ENCODE measurements at places on chromosomes 7 and 10.

- DNase-seq: no peak
These were observed 699 bp downstream of the GHITM start for GRCh38 chr10:84140036-84140379.

- no peak for DNase-seq
These were observed 95.3 kb upstream of the GNAI1 start for GRCh38 chr7:80039251-80039884.

DNA sequence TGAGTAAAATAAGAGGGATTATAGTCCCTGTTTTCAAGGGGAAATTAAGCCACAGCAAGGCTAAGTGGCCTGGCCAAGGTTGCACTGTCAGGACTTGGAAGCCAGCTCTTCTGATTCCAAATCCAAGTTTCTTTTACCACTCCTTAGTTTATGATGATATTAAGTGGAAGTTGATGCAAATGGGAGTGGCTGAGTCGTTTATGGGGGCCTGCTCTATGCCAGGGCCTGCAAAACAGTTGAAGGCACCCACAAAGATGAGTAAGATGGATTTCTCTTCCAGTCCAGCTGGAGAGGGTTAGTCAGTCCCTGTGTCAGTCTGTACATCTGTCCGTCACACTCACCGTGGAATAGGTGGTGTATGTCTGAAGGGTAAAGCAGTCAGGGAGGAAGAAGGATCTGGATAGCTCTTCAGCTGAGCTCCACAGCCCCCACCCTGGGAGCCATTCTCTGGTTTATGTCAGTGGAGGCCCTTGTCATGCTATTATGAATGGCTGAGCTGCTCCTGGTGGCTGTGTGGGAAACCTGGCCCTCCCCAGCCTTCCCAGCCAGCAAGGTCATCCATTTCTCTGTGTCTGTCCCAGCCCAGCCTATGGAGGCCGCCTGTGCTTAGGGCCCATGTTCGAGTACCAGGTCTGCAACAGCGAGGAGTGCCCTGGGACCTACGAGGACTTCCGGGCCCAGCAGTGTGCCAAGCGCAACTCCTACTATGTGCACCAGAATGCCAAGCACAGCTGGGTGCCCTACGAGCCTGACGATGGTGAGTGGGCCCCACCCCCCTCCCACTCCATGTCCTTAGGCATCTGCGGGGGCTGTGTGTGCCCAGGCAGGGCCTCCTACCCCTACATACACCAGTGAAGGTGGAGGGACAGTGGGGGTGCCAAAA lies 44.5 kb downstream of the TBATA start:
- DNase-seq: no peak

- DNase-seq: no peak
These were observed 469.5 kb downstream of the POM121L12 start for GRCh38 chr7:53504914-53505313.

- DNase-seq: no peak
These were observed 205.4 kb upstream of the YAE1 start for GRCh38 chr7:39360766-39361165.

DNA sequence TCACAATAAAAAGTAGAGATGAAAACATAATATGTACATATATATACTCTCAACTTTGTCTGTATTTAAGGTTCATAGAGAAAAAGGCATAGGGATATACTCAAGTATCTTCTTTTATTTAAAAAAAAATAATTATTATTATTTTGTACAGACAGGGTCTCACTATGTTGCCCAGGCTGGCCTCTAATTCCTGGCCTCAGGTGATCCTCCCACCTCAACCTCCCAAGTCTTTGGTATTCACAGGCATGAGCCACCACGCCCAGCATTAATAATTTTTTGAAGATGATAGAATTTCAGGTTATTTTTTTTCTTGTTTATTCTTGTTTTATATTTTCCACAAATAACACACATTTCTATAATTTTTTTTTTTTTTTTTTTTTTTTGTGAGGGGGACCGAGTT lies 113.8 kb downstream of the PLXNA4 start:
- no peak for DNase-seq

- no peak for DNase-seq
These were observed 4.0 kb downstream of the EFCAB10 start for GRCh38 chr7:105577251-105577650.

- no peak for DNase-seq
These were observed 19.7 kb upstream of the DDC start for GRCh38 chr7:50584793-50585408.

DNA sequence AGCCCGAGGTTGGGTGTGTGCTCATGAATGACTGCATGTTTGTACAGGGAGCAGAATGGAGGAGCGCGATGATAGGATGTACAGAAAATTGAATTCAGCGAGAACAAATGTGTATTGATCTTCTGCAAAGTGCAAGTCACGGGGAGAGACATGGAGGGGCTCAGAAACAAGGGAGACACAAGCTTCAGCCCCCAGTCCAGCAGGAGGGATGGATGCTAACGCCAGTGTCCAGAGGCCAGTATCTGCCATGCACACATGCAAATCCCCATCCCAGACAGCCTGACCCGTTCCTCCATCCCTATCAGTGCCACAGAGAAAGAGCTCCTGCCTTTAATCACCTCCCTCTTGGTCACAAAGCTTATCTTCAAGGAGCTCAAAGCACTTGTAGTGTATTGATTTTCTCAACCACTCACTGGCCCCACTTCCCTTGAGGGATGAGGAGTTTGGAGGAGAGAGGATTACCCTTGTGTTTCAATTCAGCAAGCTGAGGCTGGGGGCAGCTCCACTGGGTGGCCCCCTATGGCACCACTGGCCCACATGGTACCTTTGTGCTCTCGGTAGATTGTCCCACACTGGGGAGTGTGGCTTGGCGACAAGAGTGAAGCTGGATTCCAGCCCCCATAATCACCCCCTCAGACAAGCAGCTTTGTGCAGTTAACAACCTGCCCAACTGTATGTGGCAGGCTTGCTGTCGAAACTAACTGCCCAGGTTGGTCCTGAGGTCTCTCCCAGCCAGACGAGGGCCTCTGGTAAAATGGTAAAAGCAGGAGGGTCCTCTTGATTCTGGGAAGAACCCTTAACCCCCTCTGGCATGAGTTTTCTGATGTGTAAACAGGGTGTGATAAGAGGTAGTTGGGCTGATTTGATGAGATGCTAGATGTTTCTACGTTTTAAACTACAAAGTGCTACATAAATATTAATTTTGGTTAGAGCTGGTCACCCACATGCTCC lies 151.6 kb upstream of the UNC5B start:
- DNase-seq: no peak

GRCh38 chr7:95687759-95688343 lies 84.5 kb upstream of the DYNC1I1 start:
- DNase-seq: no peak

GRCh38 chr10:90777621-90778020 lies 80.2 kb downstream of the HTR7 start:
- DNase-seq: no peak

DNA sequence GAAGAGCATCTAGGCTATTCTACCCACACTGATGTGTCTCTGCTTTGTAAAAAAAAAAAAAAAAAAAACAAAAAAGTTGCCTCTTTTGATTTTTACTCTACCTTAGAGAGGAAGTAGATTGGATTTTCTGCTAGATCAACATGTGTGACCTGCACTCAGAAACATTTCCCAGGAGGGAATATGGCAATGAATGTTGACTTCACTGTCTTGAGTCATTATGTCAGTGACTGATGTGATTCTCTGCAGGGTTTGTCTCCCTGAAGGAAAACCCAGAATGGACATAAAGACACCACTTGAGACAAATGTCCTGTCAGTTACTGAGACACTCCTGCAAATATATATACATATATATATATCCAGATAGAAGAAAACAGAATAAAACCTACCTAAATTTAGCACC lies 370.3 kb downstream of the BMPER start:
- DNase-seq: no peak

DNA sequence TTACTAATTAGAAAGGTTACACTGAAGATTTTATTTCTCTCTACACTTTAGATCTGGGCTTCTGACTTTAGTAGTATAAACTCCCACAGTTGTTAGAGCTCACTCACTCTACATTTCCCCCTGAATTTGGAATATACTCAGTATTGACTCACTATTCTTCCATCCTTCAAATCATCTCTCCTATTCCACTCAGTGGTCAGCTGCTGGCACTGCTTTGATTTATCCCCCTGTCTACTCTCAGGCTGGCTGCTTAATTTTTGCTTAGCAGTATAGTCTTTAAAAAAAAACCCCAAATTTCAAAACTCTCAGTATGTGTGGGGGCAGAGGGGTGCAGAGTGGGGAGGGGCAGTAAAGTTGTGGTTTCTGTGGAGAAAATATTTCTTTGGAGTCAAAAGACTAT lies 68.9 kb downstream of the CDK6 start:
- no peak for DNase-seq

DNA sequence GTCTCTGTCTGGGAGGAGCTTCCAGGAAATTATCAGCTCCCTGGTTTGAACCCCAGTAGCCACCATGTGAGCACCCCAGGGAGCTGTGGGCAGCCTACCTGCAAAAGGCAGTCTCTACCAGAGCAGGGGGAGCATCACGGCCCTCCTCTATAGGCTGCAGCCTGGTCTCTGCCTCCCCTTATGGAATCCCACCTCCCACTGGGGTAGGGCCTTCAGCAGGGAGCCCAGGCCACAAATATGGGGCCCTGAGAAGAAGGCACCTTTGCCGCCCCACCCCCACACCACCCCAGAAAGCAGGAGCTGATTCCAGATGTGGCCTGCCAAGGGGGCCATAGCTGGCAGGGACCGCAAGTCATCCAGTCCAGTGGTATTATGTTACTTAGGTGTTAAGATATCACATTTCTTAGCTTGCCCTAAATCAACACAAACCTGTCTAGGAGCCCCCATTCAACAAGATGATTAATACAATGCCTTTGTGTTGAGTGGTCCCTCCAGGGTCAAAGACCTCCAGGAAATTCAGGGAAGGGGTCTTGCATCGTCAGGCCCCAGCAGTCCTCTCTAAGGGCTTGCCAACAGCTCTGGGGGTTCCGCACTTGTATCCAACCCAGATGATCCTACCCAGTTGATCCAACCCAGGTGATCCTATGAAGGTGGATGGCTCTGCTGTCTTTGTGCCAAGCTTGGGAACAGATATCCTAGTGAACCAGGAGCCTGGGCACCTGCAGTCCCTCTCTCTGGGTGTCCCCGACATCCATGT lies 114.9 kb downstream of the OAT start:
- no peak for DNase-seq

DNA sequence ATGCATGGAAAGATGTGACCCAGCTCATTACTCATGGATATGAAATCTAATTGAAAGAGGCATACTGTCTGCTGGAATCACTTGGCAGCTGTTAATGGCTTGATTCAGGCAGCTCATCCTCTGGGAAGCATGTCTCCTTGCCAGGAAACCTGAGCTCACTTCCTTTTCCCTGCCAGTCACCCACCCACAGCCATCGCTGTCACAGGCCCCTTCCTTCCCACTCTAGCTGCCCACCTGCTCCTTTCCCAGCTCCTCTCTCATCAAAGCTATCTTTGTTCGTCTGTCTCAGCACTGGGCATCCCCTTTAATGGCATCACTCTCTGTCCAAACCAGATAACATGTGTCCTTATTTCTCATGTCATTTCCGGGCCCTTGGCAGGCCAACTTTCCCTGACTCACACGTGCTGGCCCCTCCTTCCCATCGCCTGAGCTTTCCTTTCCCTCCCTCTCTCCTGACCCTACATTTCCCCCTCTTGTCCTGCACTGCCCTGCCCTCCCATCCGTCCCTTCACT lies 721.9 kb downstream of the TNS3 start:
- DNase-seq: no peak

DNA sequence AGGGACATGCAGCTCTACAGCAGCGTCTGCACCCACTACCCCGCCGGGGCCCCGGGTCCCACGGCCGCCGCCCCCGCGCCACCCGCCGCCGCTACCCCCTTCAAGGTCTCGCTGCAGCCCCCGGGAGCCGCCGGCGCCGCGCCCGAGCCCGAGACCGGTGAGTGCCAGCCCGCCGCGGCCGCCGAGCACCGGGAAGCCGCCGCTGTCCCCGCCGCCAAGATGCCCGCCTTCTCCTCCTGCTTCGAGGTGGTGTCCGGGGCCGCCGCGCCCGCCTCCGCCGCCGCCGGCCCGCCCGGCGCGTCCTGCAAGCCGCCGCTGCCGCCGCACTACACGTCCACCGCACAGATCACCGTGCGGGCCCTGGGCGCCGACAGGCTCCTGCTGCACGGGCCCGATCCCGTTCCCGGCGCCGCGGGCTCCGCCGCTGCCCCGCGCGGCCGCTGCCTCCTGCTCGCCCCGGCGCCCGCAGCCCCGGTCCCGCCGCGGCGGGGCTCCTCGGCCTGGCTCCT lies 631 bp downstream of the OTUD1 start:
- DNase-seq: no peak

GRCh38 chr7:95802270-95802669 lies 29.9 kb downstream of the DYNC1I1 start:
- DNase-seq: no peak

DNA sequence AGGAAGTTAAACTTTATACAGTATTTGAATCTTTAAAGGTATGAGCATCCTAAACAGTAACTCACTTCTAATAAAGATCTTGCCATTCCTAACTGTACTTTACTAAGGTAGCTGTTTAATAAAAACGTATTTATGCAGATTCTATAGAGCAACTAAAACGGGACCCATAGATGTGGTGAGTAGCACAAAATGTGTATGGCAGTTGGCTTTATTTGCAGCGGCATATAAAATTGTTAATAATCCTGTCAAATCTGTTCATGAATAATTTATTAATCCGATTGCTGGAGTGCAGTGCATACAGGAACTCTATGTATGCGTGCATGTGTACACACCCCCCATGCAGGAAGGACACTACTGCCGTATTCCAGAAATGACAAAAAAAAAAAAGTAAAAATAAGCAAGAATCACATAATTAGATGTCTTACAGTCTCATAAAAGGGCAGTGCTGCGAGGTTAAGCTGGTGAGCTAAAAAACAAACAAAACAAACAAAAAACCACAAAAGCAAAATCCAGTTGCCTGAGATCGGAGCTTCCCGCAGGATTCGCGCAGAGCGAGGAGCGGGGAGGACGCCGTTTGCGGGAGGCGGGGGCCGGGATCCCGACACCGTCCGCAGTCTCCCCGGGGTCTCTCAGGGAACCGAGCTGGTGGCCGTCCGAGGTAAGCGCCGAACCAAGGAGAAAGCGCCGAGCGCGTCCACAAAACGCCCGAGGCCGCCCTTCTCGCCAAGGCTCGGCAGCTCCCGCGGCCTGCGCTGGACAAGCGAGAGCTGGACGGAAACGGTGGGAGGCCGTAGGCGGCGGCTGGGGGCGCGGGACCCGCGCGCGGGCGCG lies 518 bp upstream of the COMMD3 start:
- DNase-seq: no peak

DNA sequence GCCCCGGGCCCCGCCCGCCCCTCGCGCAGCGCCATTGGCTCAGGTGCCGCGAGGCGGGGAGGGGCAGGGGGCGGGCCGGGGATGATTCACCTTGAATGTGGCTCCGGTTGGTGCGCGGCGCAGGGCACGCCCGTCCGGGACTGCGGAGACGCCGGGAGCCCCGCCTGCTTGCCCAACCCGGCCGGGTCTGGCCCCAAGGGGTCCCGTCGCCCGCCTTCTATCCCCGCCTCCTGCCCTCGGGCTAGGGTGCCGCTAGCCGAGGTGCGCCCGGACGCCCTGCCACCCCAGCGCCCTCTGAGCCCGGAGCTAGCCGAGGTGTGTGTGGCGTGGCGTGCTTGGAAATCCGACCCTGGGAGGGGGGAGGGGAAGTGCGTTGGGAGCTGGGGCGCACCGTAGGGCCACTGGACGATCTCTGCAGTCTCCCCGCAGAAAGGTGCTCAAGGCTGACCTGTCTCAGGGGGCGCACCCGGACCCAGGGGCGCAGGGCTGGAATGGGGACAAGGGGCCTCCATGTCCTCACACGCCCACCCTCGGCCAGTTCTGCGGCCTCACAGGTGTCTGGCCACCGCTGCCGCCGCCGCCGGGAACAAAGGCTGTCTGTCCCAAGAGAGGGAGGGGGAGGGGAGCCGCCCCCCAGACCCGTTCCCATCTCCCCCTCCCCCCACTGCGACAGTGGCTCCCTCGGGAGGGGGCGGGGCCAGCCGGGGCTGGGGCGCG lies 168.9 kb downstream of the NRF1 start:
- DNase-seq: peak; percentile 80
